ENCODE measurements at places on chromosomes 11 and 22.

DNA sequence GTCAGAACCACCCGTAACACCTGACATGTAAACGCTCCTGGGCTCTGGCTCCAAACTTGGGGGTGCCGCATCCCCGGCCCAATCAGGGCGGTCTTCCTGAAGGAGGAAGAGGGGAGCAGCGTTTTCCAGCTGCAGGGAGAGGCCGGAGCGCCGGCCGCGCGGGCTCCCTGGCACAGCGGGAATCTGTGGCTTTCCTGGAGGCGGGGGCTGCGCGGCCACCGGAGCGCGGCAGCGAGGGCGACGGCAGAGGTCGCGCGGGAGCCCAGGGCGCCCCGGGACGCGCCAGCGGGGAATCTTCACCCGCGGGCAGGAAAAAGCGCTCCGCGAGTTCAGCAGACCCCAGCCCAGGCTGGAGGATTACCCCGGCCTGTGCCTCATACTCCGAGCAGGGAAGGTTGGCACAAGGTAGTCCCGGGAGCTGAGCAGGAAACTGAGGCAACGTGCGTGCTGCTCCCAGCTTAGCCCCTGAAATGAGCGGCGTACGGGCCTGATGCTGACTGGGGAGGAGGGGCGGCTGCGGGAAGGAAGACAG lies 600 bp upstream of the ESAM start:
- ATAC-seq: no peak

DNA sequence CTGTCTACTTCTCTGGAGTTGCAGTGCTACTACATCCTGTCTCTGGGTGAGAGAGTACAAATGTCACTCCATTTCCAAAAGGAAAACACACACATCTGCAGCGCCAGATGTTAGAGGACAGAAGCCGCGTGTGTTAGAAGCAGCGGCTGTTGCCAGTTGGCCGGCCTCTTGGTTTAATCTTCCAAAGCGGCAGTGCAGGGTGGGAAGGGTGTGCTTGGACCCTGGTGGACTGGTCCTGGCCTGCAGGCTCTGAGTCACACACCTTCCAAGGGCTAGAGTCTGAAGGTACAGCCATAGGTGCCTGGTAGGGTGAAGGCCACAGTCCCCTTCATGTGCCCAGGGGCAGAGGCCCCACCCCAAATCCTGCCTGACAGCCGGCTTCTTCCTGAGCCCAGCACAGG lies 99.8 kb downstream of the CTTN start:
- ATAC-seq: no peak

GRCh38 chr11:133118563-133119268 lies 413.6 kb downstream of the OPCML start:
- no peak for ATAC-seq

- ATAC-seq: no peak
Observed at GRCh38 chr11:47178316-47178715, 1.6 kb upstream of the ARFGAP2 start.

DNA sequence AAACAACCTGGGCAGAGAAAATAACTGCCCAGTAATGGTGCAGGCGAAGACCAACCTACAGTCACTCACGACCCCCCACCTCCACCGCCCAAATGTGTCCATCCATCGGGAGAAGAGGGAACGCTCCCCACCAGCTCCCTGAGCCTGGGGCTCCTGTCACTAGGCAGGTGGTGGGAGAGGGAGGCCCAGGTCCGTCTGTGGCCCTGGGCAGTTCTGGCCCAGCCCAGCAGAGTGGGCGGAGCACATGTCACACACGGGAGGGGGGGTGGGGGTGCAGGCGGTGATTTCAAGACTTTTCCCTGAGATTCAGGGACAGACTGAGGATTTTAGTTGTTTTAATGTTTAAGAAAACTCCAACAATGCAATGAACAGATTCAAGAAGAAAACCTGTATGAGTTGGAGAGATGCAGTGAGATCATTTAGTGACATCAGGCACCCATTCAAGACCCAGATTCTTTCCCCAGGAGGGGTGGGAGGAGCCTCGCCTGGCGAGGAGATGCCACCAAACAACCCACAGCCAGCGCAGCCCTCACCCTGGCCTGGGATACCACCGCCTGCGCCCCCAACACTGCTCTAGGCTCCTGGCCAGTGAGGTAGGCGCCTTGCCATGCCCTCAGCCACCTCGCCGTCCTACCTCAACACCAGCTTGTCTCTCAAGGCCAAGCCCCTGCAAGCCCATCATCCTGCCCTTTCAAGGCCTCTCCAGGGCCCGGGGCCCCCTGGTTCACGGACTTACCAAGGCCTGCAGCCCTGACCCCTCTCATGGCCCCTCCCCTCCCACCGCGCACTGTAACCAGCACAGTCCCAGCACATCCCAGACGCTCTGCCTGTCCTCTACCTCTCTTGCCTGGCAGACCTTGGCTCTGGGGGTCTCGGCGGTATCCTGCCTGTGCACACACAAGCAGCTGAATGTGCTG lies 36.8 kb downstream of the TBX1 start:
- ATAC-seq: no peak

GRCh38 chr11:22467248-22467647 lies 129.1 kb downstream of the SLC17A6 start:
- ATAC-seq: no peak

- ATAC-seq: no peak
Observed at GRCh38 chr22:49261616-49262015, 566.1 kb downstream of the BRD1 start.

- no peak for ATAC-seq
Observed at GRCh38 chr11:40421208-40421981, 1038.1 kb downstream of the LRRC4C start.

GRCh38 chr22:28893810-28894209 lies 10.4 kb downstream of the ZNRF3 start:
- no peak for ATAC-seq

DNA sequence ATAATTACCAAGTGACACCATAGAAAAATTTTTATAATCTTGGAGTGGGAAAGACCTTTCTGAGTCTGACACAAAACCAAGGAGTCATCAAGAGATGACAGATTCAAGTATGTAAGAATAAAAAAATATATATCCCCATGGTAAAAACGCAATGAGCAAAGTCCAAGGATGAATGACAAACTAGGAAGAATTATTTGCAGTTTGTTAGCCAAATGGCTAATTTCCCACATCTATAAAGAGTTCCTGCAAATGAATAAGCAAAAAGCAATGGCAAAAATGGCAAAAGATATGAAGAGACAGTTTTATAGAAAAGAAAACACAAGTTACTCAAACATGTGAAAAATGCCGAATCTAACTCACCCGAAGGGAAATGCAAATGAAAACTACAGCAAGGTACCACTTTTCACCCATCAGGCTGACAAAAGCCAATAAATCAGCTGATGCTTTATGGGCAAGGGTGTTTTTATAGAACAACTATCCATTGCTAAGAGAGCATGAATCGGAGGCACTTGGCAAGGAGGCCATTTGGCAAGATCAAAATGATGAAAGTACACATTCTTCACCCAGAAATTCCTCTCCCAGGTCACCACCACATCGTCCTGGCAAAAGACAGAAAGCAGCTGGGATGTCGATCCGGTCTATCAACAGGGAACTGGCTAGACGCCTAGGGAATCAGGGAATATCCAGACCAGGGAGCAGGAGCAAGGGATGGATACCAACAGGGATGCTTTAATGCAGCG lies 21.1 kb upstream of the KLHL35 start:
- peak; percentile 43 for ATAC-seq

DNA sequence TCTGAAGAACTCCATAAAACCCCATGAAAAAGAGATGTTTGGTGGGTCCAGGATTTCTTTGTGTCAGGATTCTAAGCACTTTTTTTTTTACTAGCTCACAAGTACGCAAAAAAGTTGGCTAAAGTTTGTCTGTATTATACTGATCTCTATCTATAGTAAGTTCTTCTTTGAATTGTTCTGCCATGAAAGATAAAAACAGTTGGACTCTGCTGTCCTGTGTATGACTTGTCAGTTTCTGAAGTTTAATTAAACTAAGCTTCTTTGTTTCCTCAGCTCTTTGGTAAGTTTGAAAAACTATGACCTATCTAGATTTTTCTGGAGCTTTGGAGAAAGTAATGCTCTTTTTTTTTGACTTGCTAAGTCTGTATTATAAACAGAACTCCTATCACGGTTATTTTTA lies 812.2 kb upstream of the LUZP2 start:
- no peak for ATAC-seq

GRCh38 chr11:34432822-34433221 lies 5.9 kb upstream of the CAT start:
- ATAC-seq: no peak

- ATAC-seq: no peak
Observed at GRCh38 chr11:132541794-132542193, 990.5 kb downstream of the OPCML start.

DNA sequence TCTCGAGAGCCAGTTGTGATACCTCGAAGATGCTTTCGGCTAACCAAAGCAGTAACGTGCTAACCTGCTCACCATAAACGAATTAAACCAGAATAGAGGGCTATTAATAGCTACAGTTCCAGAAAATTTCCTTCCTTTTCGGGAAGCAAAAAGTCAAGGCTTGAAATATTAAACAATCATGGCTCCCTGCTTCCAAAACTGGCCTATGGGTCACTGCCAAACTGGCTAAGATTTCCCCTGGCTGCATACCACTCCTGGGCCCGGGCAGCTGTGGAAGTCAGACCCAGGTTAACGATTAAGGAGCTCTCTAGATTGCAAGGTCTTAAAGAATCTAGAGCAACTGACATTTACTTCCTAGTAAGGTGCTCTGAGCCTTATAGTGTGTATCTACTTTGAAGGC lies 1.7 kb downstream of the AMOTL1 start:
- ATAC-seq: no peak

GRCh38 chr11:3906166-3906565 lies 50.7 kb downstream of the STIM1 start:
- no peak for ATAC-seq

DNA sequence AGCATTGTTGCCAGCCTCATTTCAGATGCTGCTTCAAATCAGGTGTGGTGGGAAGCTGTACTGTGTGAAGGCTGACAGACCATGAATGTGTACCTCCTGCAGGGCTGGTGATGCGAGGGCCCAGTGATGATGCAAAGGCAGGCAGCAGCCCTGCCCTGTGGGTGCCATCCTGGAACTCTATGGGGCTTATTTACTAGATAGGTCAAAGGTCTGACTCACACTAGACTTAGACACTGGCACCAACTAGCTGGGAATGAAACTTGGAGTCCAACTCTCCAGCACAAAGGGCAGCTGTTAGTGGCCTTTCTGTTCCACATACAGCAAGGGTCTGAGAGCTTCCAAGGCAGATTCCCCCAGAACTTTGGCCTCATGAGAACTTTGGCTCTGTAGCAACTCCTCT lies 138.4 kb downstream of the TTC17 start:
- no peak for ATAC-seq

GRCh38 chr11:126594921-126595367 lies 239.5 kb downstream of the ST3GAL4 start:
- no peak for ATAC-seq

- ATAC-seq: no peak
Observed at GRCh38 chr11:3684819-3685172, 13.6 kb upstream of the CHRNA10 start.

- ATAC-seq: no peak
Observed at GRCh38 chr11:15867871-15868270, 488.5 kb downstream of the SOX6 start.

- peak; percentile 39 for ATAC-seq
Observed at GRCh38 chr11:132424433-132424832, 1054.0 kb downstream of the NTM start.

DNA sequence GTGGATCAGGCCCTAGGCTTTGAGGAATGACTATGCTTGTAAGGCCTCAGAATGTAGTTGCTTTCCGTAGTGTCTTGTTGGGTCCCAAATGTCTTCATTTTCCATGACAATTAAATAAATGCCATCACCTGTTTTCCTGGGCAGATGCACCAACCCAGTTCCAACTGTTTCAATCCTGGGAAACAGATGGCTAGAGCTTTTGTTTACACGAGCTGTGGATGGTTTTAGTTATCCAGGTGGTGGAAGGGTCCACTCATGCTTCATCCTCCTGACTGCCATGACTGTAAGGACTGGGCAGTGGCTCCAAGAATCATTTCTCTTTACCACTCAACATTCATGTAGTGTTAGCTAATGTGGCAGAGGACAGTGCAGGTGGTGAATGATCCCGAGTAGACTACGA lies 8.6 kb downstream of the RCN1 start:
- ATAC-seq: no peak

GRCh38 chr11:86151174-86152005 lies 82.5 kb upstream of the PICALM start:
- ATAC-seq: peak; percentile 76

GRCh38 chr11:70747921-70748320 lies 349.6 kb downstream of the CTTN start:
- ATAC-seq: no peak

DNA sequence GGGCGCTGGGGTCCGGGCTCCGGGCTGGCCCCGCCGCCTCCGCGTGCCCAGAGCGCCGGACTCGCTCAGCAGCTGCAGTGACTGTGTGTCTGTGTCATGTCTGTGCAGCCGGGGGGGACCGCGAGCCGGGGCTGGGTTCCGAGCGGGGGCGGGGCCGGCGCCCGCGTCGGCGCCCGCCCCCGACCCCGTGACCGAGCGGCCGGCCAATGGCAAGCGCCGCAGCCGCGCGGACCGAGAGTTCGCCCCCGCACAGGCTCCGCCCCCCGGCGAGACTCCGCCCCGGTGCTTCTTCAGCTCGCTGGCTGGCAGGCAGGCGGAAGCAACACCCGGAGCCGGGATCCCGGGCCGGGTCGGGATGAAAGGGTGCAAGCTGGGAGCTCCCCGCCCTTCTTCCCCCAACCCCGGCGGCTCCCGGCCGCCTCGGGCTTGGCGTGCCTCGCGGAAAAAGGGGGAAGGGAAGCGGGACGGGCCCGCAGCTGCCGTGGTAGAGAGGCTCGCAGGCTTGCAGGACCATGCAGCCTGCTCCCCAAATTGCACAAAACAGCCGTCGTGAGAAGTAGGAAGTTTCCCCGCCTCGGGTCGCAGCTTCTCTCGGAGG lies 750 bp upstream of the LARGE1 start:
- peak; percentile 95 for ATAC-seq

- no peak for ATAC-seq
Observed at GRCh38 chr11:119172513-119172912, 4.0 kb downstream of the NLRX1 start.

- ATAC-seq: no peak
Observed at GRCh38 chr11:27460158-27460978, 12.2 kb downstream of the LGR4 start.

DNA sequence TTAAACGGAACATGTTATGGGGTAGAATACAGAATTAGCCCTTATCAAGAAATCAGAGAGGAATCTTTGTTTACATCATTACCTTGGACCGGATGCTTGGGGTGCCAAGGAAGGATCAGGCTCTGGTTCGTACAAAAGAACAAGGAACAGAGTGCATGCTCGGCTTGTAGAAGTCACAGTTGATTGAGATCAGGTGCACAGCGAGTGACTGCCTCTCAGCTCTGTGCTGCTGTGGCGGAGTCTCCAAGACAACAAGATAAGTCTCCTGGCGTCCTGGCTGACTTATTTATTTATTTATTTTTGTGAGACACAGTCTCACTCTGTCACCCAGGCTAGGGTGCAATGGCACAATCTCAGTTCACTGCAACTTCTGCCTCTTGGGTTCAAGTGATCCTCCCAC lies 31.8 kb downstream of the GLB1L2 start:
- no peak for ATAC-seq

GRCh38 chr11:126153972-126154371 lies 57.5 kb downstream of the RPUSD4 start:
- ATAC-seq: no peak

- ATAC-seq: no peak
Observed at GRCh38 chr22:37371491-37371890, 55.8 kb downstream of the ELFN2 start.
